ENCODE measurements at places on chromosomes 7 and 10. TPM values are rescaled to one million over a fixed set of nuclear protein-coding genes. Genes with fewer than 3 reads are reported as not detected.
A peak's percentile ranks its signal among the peaks of the same experiment; 100 is the strongest.

The AGMO gene
- not detected for total RNA-seq

The HOXA7 gene
- total RNA-seq = not detected

The ANKRD26 gene
- total RNA-seq = 10.7 TPM

The GIMAP7 gene
- total RNA-seq = 464 TPM

The FRMPD2 gene
- not detected for total RNA-seq

The BEND7 gene
- total RNA-seq = not detected

- DNase-seq = no peak
Measured at GRCh38 chr7:128032605-128033235, 1.5 kb upstream of the LRRC4 start.

- no peak for DNase-seq
Measured at GRCh38 chr10:51028420-51028819, 45.9 kb upstream of the PRKG1 start.

- DNase-seq = no peak
Measured at GRCh38 chr7:16978358-16979244, 96.8 kb upstream of the AGR3 start.

GRCh38 chr10:60646966-60647796 is 131.1 kb upstream of the CDK1 start:
- DNase-seq = peak; percentile 51

DNA sequence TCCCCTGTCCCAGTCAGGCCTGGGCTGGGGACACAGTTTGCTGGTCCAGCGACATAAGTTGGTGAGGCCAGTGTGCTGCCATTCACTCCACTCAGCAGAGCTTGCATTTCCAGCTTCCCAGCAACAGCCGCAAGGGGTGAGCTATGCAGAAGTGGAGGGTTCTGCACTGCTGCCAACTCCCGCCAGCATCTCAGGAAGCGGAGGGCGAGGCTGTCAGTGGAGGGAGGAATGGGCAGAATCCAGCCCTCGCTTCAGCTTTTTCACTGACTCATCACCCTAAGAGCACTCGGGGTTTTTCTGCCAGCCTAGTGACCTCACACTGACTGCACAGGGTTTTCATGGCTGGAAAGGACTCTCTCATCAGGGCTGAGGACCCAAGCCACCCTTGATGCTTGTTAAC is 625.1 kb upstream of the MKI67 start:
- DNase-seq = no peak
